ENCODE measurements at places on chromosomes 7 and 10.
A peak's percentile ranks its signal among the peaks of the same experiment; 100 is the strongest.

GRCh38 chr10:124378881-124379471, 39.7 kb downstream of the OAT start:
- DNase-seq, result peak; percentile 34

DNA sequence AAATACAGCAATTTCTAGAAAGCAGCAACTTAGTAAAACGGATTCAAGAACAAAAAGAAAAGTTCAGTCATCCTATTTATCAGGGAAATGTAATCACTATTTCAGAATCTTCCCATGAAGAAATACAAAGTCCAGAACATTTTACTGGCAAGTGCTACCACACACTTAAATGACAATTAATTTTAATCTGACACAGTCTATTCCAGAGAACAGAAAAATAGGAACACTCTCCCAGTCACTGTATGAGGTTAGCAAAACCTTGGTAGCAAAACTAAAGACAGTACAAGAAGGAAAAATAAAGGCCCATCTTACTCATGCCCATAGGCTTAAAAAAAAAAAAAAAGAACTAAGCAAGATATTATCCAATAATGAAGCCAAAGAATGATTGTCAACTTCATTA, 295.8 kb downstream of the CELF2 start:
- DNase-seq, result no peak

DNA sequence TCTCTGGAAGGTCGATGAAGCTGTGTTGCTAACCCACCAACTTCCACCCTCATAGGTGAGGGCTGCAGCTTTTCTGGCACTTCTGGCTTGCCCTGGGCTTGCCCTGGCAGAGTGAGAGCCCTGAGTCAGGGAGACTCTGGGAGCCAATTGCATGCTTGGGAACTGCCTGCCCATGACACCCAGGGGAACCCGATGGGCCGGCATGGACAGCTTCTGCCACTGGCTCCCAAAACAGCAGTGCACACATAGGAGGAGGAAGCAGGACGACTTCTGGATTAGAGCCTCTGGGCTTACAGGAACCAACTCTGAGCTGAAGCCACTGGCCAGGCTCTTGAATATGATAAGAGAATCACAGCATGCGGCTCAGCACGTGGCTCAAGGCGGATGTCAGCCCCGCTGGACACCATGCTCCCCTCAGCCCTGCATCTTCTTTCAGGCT, 135.2 kb upstream of the UNC5B start:
- DNase-seq, result no peak

DNA sequence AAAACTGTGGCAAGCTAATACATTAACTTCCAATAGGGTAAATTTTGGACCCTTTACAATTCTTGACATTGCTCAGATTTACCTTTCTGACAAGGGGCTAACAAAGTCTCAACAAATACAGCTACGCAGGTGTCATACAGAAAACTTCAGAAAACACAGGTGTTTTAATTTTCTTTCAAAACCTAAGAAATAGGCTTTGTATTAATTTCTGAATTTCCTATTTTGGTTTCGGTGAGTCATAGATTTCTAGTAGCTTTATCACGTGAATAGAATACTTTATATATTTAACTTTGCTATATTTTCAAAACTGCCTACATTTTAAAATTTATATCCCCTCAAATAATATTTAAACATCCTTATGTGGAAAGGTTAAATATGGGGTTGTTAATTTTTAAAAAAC, 215.3 kb downstream of the DGKB start:
- DNase-seq, result no peak

GRCh38 chr7:44291733-44292419, 33.5 kb downstream of the CAMK2B start:
- no peak for DNase-seq
